Hepatic stellate cell (primary cell): ENCODE measurements at places on chromosomes 3 and 15.

DNA sequence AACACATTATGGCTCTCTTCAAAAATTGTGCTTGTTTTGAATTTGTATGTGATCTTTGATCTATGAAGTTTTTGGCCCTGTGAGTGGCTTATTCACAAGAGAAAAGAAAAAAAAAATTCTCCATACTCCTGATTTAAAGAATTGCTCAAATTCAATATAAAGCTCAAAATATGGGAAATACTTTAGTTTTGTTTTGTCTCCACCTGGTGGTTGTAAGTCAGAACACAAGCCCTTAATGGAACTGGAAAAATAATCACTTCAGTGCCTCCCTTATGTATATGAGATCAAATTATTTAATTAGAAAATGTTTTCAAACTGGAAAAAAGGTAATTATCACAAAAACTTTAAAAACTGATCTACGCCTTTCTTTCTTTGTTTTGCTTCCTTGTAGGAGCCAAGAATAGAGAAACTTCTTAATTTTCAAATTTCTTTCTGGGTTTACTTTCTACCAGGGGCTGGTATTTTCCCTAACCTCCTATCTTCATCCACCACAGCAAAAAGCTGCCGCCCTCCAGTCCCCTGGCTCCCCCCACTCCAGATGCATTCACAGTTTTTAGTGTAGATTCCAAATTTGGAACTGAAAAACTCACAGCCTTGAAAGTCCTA lies 50.6 kb downstream of the SERP1 start:
- peak; percentile 11 for DNase-seq

DNA sequence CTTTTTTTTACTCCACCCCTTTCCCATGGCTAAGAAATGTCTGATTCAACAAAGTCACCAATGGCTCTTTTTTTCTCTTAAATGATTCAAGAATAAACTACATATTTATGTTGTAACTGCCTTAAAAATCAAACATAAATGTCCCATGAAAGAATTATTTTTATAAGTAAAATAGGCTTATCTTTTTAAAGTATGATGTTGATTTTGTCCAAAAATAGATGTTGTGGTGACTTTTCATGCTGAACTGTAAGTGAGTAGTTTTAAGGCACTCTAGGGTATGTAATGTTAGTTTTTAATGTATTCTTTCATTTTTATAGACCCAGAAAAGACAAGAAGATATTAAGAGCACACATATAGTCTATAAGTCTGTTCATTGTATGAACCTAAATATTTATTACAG lies 594.9 kb downstream of the NLGN1 start:
- DNase-seq = no peak

GRCh38 chr3:11553436-11554235 lies 90.1 kb downstream of the VGLL4 start:
- DNase-seq = no peak

GRCh38 chr3:113560831-113561623 lies 28.7 kb downstream of the SIDT1 start:
- DNase-seq = no peak

- DNase-seq = no peak
These were observed 51.3 kb downstream of the MBNL1 start for GRCh38 chr3:152319831-152320617.

DNA sequence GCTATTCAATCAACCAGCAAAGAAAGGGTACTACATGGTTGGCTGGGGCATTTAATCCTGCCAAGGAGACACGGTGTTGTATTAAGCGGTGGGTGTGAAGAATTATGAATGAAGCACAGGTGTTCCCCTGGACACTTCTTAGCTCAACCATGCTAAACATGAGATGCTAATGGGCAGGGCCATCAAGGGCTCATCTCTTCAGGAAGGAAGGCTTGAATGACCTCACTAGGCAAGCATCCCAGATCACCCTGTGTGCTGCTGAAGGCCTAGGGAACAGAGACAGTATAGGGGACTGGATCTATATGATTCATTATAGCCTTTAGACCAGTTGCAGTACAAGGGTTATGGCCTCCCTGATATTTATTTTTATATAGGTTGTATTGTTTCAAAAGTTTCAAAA lies 221.3 kb upstream of the SLCO3A1 start:
- no peak for DNase-seq

DNA sequence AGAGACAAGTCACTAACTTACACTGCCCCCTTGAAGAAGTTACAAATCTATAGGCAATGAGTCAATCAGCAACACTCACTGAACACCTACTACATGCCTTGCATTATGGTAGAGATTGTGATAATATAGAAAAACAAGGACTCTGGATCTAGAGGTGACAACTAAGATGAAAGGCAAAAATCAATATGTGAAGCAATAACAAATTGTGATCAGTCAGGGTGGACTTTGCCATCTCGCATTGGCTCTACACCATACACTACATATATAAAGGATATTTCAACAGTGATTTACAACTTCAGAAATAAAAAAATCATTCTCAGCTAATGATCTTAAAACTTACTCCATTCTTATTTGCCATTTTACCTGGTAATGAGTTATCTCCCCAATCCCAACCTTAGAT lies 210.7 kb upstream of the CD96 start:
- no peak for DNase-seq

DNA sequence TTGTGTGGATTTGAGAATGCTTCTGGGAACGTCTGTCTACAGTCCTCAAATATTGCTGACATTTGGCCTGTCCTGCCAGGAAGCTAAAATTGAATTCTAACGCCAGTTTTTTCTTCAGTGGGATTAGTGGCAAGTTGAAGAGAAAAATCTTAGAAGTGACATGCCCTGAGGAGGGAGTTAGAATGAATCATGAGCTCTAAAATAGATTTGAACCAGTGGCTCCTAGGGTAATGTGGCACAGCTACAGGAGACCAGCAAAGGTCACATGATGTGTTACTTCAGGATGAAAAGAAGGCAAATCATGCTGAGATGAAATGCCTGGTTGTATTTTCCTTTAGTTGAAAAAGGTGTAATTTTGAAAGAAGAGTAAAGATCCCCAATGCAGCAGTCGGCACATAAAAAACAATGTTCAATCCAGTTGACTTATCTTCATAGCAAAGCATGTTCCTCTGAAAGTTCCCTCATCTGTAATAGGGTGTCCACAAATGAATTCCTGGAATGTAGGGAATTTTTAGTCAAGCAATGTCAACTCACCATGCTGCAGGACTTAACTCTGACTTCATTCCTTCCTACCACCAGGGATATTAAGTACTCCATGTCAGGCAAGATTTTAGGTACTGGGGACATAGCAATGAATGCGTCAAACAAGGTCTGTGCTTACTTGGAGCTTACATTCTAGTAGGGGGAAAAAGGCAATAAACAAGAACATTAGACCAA lies 171.6 kb downstream of the CADPS start:
- no peak for DNase-seq

- DNase-seq = no peak
These were observed 11.6 kb upstream of the HGD start for GRCh38 chr3:120693439-120694171.

- DNase-seq = no peak
These were observed 97.2 kb upstream of the TSPAN3 start for GRCh38 chr15:77168141-77168540.

DNA sequence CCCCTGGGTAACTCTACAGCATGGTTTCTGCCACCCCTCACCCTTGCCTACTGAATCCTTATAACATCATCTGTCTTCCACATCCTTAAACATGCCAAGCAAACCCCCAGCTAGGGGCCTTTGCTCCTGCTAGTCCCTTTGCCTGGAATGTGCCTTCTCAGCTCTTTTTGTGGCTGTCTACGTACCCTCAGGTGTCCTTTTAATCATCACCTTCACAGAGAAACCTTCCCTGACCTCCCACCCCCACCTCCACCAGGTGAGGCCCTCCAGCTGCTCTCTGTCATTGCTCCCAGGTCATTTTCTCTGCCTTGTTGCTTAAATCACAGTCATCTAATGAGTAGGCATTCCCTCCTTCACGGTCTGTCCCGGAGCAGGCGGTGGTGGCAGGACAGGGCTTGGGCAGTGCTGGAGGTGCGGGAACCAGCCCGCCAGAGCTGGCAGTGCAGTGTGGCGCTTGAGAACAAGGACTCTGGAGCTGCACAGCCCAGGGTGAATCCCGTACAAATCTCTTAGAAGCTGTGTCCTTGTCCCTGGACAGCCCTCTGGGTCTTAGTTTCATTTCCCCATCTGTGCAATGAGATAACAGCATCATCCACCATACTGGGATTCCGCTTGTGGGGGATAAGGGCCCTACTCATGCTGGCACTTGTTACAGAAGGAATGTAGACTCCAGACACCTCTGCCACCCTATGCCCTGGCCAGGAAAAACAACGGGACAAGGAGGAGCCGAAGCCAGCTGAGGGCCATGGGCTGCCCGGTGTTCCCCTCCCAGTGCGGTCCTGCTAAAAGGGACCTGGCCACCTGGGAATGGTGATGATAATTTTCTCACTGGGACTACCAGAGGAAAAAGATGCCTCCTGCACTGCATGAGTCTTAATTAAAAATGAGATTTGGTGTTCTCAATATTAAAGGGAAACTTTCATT lies 52.1 kb upstream of the IQSEC1 start:
- DNase-seq = no peak

- peak; percentile 73 for DNase-seq
These were observed 50.6 kb downstream of the IQSEC1 start for GRCh38 chr3:13022348-13023234.

- no peak for DNase-seq
These were observed 229.4 kb downstream of the FEZF2 start for GRCh38 chr3:62143843-62144450.

DNA sequence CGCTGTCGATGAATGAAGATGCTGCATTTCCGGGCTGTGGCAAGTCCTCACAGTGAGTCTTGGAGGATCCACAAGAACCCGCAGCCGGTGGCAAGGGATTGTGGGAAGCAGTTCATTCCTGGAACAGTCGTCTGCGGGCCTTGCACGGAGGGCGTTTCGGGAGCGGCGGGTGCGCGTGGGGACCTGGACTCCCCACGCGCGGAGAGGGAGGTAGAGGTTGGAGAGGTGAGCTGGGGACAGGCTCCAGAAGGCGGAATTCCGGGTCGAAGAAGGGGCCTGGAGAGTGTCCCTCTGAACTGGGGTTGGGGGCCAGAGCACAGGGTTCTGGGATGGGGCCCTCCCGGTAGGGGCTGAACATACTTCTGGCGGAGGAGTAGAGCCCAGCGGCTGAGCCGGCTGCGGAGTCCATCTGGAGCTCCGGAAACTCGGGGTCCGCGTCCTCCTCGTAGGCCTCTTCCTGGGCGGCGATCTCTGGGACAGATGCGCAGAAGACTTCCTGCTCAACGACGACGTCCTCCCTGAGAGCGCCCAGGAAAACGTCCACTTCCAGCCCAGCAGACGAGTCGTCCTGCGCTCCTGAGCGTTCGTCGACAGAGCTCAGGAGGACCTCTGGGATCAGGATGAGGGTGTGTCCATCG lies 593 bp downstream of the PRR23A start:
- no peak for DNase-seq

GRCh38 chr3:66673293-66673692 lies 172.5 kb upstream of the LRIG1 start:
- no peak for DNase-seq
